Effector memory CD4-positive, alpha-beta T cell (primary cell): ENCODE measurements at places on chromosomes 11 and 22.

DNA sequence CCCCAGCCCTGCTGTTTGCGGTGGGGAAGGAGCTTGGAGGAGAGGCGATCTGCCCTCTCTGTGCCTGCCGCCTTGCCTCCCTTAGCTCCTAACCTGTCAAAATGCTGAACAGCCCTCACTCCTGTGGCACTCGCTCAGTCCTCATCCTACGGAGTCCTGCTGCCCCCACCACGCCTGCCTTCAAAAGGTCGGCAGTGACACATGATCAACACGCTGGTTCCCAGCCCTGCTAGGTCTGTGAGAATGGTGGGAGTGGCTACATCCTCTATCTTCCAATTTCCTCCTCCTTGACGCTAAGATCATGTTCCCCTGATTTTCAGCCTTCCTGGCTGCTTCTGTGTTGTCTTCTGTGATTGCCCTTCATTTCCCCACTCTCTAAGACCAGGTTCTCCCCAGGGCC is 120.2 kb upstream of the TBCEL start:
- no peak for DNase-seq

- DNase-seq = no peak
Observed at GRCh38 chr11:133503776-133504175, 28.5 kb downstream of the OPCML start.

GRCh38 chr11:70140711-70141485 is 62.2 kb upstream of the FADD start:
- no peak for DNase-seq

- DNase-seq = no peak
Observed at GRCh38 chr22:43881091-43882061, 10.4 kb downstream of the PNPLA5 start.

GRCh38 chr11:86660088-86660487 is 12.3 kb downstream of the ME3 start:
- no peak for DNase-seq

DNA sequence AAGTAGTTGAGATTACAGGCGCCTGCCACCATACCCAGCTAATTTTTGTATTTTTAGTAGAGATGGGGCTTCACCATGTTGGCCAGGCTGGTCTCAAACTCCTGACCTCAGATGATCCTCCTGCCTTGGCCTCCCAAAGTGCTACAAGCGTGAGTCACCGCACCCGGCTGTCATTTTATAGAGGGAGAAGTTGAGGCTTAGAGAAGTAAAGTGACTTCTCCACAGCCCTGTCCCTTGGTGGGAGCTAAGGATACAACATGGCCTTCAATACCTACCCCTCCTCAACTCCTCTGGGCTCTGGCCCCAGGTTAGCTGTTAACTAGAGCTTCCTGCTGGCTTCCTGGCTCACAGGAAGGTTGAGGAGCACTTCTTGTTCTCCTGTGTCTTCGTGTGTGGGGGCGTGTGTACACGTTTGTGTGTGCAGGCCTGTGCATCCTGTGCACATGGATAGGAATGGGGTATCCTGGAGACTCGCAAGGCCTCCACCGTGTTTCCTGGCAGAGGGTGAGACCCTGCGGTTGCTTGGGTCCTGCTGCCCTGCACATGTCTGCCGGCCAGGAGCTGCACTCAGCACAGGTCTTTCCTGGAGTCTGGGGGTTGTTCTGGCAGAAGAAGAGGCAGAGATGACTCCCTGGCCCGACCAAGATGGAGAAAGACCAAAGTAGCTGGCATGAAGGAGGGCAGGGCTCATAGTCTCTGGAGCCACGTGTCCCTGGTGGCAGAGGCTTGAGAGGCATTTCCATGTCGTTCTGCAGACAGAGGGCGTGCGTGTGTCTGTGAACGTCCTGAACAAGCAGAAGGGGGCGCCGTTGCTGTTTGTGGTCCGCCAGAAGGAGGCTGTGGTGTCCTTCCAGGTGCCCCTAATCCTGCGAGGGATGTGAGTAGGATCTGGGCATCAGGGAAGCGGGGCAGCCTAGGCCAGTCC is 2.4 kb downstream of the SIDT2 start:
- DNase-seq = peak; percentile 26

GRCh38 chr11:22752908-22753310 is 76.7 kb downstream of the SVIP start:
- no peak for DNase-seq

- DNase-seq = no peak
Observed at GRCh38 chr11:43631732-43632131, 48.8 kb upstream of the HSD17B12 start.

- DNase-seq = no peak
Observed at GRCh38 chr22:36369004-36369921, 18.5 kb downstream of the MYH9 start.

DNA sequence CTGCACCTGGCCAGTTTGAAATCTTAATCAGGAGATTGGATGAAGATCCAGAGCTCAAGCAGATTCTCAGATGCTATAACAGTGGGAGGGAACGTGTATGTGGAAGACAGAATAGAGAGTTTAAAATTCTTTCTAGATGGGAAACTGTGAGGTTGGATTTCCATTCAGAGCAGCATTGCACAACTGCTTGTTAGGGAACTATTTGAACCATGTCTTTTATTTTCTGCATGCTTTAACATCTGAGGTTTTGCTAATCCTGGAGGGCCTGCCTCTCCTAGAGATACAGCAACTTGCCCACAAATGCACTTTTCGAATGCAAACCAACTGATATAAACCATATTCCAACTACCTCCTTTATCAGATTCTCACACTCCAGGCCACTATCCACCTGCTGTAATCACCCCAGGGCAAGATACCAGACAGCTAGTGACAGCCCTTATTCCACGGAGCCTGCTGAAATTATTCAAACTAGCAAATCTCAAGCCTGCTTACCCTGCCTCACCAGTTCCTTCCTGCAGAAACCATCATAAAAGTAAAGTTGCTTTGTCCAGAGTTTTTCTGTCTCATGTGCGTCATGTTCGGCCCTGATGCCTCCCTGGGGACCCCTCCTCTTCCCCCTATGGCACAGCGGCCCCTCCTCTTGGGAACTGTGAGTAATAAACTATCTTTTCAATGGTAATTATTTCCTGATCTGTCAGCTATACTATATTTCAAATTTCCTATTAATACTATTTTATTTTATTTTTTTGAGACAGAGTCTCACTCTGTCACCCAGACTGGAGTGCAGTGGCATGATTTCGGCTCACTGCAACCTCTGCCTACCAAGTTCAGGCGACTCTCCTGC is 18.4 kb upstream of the SEC14L4 start:
- no peak for DNase-seq

- no peak for DNase-seq
Observed at GRCh38 chr11:58805065-58805464, 39.4 kb downstream of the GLYATL2 start.

DNA sequence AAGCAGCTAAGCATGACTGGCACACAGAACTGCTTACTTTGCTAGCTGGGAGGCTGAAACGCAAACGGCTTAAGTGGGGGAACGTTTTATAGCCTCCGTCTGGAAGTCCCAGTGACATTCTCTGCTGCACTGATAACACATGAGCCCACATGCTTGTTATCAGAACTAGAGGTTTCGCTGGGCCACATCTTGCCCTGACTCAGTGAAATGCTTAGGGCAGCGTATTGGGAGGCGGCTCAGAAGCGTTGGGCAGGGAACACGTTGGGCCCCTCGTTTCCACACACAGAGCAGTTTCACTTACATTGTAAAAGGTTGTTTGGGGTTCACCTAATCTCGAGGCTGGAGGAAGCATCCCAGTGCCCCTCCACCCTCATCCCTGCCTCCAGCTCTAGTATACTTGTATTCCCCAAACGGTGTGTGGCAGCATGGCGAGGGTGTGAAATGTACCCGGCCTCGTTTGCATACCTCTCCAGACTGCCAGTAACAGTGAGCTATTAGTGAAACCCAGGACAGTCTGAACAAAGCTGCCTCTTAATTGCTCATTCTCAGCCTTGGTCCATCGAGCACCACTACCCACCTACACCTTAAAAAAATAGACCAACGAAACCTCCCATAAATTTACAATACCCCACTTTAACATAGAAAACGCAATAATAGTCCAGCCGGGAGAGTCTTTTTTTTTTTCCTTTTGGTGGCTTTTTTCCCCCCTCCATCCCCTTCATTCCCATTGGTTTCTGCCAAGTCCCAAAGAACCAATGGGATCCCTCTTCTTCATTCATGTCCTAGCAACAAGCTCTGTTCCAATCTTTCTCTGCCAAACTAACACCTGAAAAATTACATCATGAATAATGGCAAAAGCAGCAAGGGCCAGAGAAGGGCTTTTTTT is 218.8 kb upstream of the SORL1-AS1 start:
- no peak for DNase-seq

DNA sequence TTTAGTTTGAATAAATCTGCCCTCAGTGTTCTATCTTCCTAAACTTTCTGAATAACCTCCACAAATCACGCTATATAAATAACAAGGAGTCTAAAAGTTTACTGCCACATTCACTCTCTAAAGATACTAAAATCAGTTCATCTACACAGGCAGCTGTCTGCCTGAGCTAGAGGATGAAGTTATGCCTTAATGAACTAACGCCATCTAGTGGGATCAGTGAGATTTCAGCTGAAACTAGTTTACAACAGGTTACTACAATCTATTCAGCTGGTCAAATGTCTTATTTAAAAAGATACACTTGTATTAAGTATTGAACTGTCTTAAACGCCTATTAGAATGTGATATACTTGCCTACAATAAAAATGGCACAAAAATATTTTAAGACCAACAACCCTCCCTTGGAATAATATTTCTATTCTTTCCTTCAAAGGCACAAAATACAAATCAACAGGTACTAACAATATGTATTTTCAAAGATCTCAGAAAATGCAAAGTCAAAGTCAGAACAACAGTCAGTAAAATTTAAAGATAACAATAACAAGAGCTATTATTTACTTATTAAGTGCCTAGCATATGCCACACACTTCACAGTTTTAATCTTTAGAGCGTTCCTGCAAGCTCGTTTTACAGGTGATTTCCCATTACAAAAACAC is 84.1 kb downstream of the LARGE2 start:
- DNase-seq = no peak

DNA sequence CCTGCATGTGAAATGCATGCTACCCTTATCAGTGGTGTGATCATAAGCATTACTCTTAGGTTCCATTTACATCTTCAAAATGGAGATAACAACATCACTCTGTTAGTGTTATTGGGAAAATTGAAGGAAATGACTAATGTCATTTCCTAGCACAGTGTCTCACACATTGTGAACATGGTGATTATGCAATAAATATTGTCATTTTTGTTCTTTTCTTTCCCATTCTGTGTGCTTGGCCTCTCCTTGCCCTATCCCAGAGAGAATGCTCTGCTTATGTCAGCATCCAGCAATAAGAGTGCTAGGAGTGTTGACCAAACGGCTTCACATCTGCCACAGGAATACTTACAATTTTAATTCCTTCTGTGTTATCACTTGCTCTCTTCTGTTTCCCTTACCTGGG is 1024.1 kb upstream of the CCDC90B start:
- DNase-seq = no peak

DNA sequence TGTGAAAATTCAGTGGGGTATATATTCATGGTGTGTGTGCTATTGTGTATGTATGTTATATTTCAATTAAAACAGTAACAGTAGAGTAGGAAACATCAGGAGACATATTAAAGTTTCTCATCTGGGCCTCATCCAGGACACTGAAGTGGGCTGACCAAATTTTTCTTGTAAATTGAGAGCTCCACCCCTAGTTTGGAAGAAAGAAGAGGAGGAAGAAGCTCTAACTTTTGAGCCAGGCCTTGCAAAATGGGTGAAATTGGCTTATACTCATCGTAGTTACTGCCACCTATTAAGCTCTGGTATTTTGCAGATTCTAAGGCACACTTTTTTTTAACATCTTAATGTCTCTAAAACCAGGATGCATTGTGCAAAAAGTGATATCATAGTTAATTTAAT is 33.7 kb downstream of the TSPAN18 start:
- no peak for DNase-seq

DNA sequence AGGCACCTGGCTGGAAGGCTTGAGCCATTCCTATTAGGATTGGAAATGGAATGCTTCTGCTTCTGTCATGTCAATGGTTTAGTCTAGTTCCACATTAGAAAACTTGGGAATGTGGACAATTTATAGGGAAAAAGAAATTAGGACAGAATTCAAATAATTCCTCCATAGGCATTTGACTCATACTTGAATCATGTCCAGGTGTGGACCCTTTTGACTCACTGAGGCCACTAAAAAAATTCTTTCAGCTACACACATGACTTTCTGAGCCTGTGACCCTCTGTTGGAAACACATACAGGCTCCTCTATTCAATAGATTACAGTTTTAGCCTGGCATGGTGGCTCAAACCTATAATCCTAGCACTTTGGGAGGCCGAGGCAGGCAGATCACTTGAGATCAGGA is 100.5 kb downstream of the RASSF10 start:
- no peak for DNase-seq

DNA sequence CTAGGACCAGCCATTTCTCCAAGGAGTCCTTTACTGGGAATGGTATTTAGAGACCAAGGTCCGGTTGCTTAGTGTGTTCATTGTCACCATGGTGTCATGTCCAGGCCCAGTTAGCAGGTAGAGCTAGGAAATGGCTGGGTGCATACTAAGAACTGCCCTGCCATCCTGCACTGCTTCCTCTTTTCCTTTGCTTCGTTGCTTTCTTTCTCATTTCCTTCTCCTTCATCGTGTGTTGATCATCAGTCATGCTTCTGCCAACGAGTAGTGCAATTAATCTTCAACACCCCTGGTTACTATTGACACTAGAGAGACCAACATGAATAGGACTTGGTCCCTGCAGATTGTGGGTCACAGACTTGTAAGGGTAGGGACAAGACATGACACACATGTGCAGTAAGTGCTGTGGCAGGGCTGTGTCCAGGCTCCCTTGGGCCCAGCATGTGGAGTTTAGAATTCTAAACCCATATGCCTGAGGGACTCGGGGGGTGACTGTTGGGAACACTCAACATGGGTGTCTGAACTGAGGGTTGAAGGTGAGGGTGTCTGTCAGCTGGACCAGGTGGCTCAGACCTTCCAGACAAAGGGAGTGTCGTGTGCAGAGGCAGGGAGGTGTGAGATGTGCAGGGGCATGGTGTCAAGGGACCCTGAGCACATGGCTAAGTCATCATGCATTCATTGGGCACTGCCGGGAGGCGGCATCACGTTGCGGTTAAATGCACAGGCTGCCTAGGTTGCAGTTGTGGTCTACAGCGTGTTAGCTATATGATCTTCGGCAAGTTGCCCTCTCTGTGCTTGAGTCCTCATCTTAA is 42.6 kb downstream of the ST14 start:
- no peak for DNase-seq

DNA sequence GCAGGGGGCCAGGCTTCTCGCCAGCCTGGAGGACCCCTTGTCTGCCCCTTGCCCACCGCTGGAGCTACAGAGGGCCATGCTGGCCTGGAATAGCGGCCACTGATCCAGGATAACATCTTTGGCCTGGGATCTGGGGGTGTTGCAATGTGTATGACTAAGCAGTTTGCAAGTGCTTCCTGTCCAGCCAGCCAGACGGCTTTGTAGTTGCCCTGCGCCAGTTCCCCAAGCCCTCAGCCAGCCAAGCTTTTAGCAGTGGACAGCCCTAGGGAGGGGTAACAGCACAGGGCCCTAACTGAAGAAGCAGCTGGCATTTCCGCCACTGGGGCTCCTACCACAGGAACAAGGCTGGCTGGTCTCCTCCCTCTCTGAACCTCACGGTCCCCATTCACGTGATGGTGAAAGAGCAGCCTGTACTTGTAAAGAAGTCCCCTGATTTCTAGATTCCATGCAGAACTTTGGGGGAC is 32.1 kb downstream of the UQCR10 start:
- DNase-seq = no peak
